Activated T-helper 17 cell treated with anti-CD3 and anti-CD28 coated beads, Interleukin-2, amount 50 U/mL, for 72 hours (primary cell): ENCODE measurements at places on chromosomes 3 and 15.

DNA sequence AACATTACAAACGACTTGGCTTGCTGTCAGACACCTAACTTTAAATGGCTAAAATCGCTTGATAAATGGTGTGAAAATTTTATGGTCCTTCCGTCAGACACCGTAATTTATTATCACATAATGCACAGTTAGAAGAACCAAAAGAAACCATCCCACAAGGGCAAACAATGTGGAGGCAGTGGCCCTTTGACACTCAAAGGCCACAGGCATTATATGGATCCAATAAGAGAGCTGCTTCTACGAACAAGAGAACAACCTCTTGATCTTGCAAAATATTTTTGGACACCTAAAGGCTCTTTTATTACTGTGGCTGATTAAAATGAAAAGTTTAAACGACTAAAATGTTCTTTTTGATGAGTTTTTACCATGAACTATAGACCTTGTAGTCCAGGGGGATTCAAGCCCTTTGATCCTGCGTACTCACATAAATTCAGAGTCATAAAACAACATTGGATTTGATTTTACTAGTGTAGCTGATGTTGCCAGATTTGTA, 202.8 kb downstream of the FMN1 start:
- no peak for ATAC-seq

- ATAC-seq: no peak
Observed at GRCh38 chr3:127008236-127008635, 25.3 kb downstream of the PLXNA1 start.

DNA sequence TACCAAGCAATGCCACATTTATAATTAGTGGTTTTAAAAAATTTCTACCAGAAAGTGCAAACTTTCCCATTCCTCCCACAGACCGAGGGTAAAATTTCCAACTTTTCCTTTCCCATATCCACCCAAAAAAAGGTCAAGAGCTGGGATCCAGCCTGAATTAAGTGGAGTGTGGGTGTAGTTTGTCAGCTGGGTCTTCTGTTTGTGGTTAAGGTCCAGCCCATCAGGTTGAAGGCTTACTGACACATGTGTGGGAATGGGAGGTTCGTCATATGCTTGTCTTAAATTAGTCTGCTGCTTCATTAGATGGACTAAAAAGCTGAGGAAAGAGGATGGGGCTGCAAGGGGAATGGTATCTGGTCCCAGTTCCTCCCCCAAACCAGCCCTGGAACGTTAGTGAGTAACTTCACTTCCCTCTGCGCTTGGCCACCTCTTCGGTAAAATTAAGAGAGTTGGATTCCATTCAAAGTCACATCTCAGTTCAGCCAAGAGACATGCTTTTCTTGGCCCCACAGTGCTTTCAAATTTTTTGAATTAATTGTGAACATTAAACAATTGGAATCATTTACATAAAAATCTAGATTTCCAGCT, 59.0 kb upstream of the PLCL2 start:
- ATAC-seq: no peak

DNA sequence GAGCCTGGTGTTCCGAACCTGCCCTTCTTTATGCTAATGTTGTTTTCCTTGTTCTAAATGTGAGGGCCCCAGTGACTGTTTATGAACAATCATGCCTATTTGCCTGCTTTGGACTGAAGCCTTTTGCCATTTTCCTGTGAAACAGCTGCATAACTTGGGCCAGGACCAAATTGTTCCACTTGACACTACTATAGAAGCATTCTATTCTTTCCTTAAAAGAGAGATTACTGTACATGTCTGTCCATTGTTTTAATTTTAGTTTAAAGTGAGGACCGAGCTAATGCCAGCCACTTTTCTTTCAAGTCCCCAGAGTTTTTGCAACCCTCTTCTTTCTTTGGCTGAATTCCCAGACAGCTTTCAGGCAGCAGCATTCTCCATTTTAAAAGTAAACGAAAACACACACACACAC, 980.3 kb downstream of the CADM2 start:
- ATAC-seq: no peak

DNA sequence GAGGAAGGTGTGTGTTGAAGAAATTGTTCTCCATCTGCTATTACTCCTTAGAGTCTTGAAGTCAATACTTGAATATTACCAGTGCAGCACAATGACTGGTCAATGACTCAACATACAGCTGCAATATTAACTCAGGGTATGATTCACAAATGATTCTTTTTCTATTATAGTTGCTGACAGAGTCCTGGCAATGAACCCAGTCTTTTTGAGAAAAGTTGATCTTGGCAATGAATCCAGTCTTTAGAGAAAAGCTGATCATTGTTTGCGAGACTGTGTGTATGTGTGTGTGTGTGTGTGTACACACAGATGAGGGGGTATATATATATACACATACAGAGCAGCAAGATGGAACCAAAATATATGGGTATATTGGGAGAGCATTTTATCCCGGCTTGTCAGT, 315.1 kb downstream of the ZNF385D start:
- ATAC-seq: no peak

- no peak for ATAC-seq
Observed at GRCh38 chr15:90268415-90268814, 2.9 kb downstream of the NGRN start.

GRCh38 chr3:69463531-69463930, 77.6 kb upstream of the FRMD4B start:
- no peak for ATAC-seq

- no peak for ATAC-seq
Observed at GRCh38 chr3:100754563-100755334, 45.5 kb downstream of the TFG start.

- no peak for ATAC-seq
Observed at GRCh38 chr3:15387735-15388134, 39.6 kb downstream of the METTL6 start.

GRCh38 chr15:29573197-29573838, 248.9 kb downstream of the TJP1 start:
- no peak for ATAC-seq

DNA sequence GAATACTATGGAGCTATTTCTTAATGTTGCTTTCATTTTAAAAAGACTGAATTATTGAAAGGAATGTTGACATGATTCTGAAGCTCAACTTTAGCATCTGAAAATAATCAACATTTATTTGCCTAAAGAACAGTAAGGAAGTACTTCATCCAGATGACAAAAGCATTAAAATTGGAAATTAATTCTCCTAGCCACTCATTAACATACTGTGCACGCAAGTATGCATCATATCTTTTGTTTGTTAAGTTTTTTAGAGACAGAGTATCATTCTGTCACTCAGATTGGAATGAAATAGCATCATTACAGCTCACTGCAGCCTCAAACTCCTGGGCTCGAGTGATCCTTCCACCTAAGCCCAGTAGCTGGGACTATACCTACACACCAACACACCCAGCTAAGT, 632.1 kb upstream of the ALCAM start:
- no peak for ATAC-seq

DNA sequence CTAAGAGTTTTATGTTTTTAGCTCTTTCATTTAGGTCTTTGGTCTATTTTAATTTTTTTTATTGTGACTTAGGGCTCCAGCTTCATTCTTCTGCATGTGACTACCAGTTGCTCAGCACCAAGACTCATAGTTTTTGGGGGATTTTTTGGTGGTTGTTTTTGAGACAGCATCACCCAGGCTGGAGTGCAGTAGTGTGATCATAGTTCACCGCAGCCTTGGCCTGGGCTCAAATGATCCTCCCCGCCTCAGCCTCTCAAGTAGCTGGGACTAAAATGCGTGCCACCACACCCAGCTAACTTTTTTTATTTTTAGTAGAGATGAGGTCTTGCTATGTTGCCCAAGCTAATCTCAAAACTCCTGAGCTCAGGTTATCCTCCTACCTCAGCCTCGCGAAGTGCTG, 19.4 kb downstream of the CDV3 start:
- ATAC-seq: peak; percentile 60

DNA sequence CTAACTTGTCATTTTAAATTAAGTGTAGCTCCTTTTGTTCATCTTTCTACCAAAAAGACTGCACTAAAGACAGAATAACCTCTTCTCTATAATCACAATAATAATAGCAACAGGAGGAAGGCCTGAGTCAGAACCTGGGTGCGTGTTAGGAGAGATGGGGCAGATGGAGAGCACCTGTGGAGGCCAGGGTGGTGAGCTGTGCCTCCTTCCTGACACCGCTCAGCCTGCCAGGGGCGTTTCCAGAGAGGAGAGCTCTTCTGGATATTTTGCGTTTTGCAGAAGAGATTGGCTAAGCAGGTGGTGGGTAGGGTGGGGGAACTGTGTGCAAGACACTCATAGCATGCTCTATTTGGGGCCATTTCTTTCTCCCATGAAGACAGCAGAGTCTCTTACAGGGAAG, 83.5 kb downstream of the MEGF11 start:
- no peak for ATAC-seq

- ATAC-seq: no peak
Observed at GRCh38 chr3:22383285-22383684, 632.3 kb upstream of the ZNF385D start.

GRCh38 chr3:129783470-129783869, 110.0 kb downstream of the TMCC1 start:
- ATAC-seq: no peak

GRCh38 chr3:71341721-71342120, 241.8 kb downstream of the FOXP1 start:
- ATAC-seq: no peak

GRCh38 chr3:19945969-19946831, 697 bp upstream of the RAB5A start:
- peak; percentile 8 for ATAC-seq

- ATAC-seq: peak; percentile 96
Observed at GRCh38 chr3:37129871-37130270, 44.5 kb downstream of the LRRFIP2 start.

DNA sequence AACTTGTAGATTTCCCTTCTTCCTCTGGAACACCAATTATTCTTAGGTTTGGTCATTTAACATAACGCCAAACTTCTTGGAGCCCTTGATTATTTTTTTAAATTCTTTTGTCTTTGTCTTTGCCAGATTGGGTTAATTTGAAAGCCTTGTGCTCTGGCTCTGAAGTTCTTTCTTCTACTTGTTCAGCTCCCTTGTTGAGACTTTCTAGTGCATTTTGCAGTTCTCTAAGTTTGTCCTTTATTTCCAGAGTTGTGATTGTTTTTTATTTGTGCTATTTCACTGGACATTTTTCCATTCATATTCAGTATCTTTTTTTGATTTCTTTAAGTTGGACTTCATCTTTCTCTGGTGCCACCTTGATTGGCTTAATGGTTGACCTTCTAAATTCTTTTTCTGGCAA, 55.5 kb downstream of the TM2D3 start:
- no peak for ATAC-seq

- ATAC-seq: no peak
Observed at GRCh38 chr15:40590667-40591050, 3.4 kb upstream of the KNL1 start.

GRCh38 chr3:18419232-18419631, 5.9 kb downstream of the SATB1 start:
- no peak for ATAC-seq

- ATAC-seq: no peak
Observed at GRCh38 chr15:74888716-74889115, 1.1 kb upstream of the MPI start.

DNA sequence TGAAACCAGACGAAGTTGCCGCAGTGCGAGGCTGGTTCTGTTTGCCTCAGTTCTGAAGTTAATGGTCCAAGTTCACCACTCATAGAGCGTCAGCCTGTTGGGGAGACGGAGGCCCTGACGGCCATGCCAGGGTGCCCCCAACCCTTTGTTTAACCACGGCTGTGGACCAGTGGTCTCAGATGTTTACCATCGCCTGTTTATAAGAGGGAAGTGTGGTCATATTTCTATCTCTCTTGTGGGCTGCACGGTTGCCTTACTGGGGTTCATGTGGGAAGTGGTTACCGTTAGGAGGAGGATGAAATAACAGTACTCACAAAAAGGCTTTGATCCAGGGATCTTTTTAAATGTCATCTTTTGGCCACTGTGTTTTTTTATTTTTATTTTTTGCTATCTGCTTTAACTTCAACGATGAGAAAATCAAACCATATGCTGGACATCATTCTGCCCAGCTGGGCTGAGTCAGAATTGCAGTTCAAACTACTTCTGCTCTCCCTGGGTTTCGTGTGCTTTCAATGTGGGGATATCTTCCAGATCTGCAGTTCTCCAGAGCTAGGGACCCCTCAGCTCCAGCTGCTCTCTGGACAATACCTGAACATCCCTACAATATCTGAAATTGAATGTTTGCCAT, 17.8 kb downstream of the SMAD3 start:
- no peak for ATAC-seq

GRCh38 chr3:188150982-188151381, 3.0 kb upstream of the LPP start:
- ATAC-seq: peak; percentile 15

- ATAC-seq: peak; percentile 10
Observed at GRCh38 chr3:157082305-157082982, 77.5 kb downstream of the CCNL1 start.

- no peak for ATAC-seq
Observed at GRCh38 chr3:123648696-123649405, 64.0 kb upstream of the HACD2 start.
